CD4-positive, alpha-beta T cell treated with Interferon alpha-2 for 1 hour (primary cell): ENCODE measurements at places on chromosomes 7 and 10.

- no peak for DNase-seq
These were observed 33.3 kb downstream of the GBX1 start for GRCh38 chr7:151133986-151134742.

- DNase-seq: no peak
These were observed 386.6 kb upstream of the VWC2 start for GRCh38 chr7:49386792-49387191.

DNA sequence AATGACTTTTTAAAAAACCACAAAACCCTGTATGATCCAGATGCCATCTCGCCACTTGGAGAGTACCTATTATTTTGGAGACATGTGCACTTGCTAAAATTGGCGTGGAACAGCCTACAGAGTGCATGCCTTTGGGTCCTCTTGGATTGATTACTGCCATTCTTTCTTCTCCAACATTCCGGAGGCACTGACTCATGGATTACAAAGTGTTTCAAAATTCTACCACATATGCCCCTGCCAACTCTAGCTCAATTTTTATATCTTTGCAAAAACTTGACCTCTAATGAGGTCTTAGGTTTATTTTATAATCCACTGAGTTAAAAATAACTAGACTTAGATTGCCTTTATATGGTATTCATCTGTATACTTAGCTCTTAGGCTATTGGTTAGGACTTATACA lies 55.8 kb upstream of the KIF5B start:
- DNase-seq: no peak

GRCh38 chr7:141563956-141564623 lies 12.9 kb downstream of the AGK start:
- DNase-seq: peak; percentile 12

GRCh38 chr10:58201704-58202103 lies 66.0 kb downstream of the IPMK start:
- DNase-seq: no peak

GRCh38 chr7:70719125-70719524 lies 412.8 kb upstream of the GALNT17 start:
- no peak for DNase-seq

DNA sequence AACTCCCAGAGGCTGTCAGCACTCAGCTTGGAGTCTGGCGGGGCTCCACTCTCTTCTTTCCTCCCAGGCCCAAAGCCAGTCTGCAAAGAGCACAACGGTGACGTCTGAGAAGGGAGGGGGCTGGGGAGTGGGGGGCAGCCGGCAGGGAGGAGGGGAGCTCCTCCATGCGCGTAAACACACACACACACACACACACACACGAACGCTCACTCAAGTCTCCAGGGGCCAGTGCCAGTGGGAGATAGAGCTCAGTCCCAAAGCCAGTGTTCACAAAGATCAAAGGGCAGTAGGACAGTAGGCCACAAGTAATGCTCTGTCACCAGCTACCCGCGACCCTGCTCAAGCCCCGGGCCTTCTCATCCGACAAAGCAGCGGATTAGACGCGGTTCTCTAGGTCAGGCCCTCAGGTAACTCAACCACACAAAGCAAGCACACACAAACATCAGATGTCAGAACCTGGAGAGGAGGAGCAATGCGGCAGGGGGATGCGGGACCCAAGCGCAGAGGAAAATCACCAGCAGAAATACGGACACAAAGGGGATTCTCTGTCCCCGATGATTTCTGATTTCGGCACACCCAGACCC lies 19.9 kb downstream of the TCAF1 start:
- DNase-seq: no peak

DNA sequence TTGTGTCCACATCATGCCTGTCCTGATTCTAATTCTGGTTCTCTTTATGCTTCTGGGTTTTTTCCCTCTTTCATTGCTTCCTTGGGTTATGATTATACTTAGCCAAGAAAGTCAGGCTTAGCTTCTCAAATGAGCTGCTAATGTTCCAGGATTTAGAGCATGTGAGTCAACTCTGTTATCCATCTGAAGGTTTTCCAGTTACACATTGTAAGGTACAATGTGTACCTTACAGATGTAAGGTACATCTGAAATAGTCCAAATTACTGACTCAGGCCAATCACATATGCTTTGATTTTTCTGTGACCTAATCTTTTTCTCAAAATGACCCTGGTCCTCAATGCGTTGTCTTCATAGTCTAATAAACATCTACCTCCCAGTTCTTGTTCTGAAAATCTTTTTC lies 13.3 kb upstream of the MIOS start:
- DNase-seq: no peak

DNA sequence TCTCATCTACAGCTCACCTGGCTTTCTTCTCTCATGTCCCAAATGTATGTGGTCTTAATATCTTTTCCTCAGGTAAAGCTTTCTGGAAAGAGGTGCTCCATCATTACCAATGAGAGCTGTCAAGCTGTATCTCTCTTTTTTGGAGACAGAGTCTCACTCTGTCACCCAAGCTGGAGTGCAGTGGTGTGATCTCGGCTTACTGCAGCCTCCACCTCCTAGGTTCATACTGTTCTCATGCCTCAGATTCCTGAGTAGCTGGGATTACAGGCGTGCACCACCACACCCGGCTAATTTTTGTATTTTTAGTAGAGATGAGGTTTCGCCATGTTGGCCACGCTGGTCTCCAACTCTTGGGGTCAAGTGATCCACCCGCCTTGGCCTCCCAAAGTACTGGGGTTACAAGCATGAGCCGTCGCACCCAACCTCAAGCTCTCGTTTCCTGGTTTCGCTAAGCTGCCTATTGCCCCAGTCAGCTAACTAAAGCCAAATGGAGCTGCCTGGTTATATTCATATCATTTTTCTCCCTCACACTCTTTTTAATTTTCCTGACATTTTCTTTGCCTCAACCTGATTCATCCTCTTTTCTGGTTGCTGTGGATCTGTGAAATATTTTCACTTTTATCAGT lies 60.5 kb downstream of the SUFU start:
- no peak for DNase-seq

GRCh38 chr7:134593530-134594392 lies 44.9 kb downstream of the AKR1B15 start:
- no peak for DNase-seq

GRCh38 chr10:109991266-109991855 lies 16.4 kb upstream of the ADD3 start:
- DNase-seq: no peak

- no peak for DNase-seq
These were observed 23.0 kb downstream of the TOMM7 start for GRCh38 chr7:22799633-22800032.

DNA sequence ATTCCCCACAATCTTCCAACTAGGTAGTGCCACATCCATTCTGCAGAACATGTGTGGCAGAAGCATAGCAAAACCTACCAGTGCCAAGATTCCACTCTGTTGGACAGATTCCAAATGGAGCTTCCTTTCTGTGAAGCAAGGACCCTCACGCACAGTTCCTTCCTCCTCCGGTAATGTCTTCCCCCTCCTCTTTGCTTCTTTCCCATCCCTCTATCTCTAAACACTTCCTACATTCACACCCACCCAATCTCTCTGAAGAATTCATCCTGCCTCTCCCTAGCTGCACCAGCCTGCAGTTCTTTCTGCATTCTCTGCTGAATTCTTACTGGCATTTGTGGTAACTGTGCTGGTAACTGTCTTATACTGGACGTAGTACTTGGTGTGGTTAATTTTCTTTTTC lies 124.9 kb downstream of the RNLS start:
- DNase-seq: no peak

GRCh38 chr10:91885362-91886079 lies 23.8 kb downstream of the FGFBP3 start:
- DNase-seq: no peak

- no peak for DNase-seq
These were observed 89.9 kb downstream of the PAXIP1 start for GRCh38 chr7:154912871-154913637.

- no peak for DNase-seq
These were observed 174.3 kb upstream of the RNF32 start for GRCh38 chr7:156466272-156466671.

GRCh38 chr7:27662490-27663205 lies at the start of gene HIBADH:
TSS of gene HIBADH (minus strand) at chr7:27662883. CDS start at chr7:27662788, 95 bp downstream.
- peak; percentile 99 for DNase-seq

GRCh38 chr10:14024329-14025202 lies 306.2 kb downstream of the FRMD4A start:
- no peak for DNase-seq

GRCh38 chr10:112960151-112960681 lies 10.2 kb downstream of the TCF7L2 start:
- no peak for DNase-seq

- no peak for DNase-seq
These were observed 851.0 kb upstream of the PHF14 start for GRCh38 chr7:10122551-10123100.

DNA sequence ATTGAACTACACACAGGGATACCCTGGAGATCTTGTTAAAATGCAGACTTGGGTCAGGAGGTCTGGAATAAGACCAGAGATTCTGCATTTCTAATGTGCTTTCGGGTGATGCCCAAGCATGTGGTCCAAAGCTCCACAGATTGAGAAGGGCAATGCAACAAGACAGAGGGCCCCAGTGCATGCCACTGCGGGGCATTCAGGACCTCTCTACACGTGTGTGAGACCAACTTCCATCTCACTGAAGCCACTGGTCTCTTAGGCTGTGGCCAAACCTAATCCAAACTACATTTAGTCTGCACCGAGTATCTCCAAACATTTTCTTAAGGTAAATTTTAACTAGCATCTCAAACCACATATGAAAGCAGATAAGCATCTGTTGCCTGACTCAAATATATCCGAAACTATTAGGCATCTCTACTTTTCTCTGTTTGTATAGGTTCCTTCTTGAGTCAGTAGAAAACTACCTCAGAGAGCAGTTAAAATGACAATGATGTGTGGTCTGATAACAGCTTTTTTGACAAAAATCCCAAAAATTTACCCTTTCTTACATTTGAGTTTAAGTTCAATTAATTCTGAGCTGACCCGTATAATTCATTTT lies 107.5 kb downstream of the ELMO1 start:
- no peak for DNase-seq

GRCh38 chr10:75187961-75188426 lies 22.6 kb upstream of the VDAC2 start:
- DNase-seq: peak; percentile 83

DNA sequence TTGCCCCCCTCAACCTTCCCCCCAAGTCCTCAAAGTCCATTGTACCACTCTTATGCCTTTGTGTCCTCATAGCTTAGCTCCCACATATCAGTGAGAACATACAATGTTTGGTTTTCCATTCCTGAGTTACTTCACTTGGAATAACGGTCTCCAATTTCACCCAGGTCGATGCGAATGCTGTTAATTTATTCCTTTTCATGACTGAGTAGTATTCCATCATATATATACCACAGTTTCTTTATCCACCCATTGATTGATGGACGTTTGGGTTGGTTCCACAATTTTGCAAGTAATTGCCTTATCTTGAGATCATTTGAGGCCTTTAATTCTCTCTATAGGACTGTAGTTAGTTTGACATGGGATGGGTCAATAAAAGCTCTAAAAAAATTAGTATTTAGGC lies 124.7 kb downstream of the ARL4A start:
- DNase-seq: no peak

DNA sequence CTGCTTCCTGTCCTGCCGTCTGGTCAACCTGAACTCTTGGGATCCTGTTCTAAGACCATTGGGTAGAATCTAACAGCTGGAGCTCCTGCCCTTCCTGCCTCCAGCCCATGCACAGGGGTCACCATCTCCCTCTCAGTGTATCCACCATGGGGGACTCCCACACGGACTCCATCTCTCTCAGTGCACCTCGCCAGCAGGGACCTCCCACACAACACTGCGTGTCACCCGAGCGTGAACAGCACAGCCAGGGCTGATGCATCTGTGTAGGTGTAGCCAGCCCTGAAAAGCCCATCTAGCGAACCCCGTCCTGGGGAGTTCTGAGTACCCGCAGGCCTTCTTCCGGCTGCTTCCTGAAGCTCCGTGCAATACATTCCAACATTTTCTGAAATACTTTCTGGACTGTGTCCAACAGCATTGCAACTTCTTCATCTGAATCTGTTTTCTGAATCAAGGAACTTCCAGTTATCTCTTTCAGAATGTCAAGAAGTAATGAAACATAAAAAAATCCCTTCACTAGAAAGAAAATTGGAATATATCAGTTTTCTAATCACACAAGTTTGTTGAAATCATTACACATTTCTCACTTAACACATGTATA lies 52.5 kb downstream of the NCAPG2 start:
- DNase-seq: no peak
